Thoracic aorta (tissue), 2 donors: ENCODE measurements at places on chromosomes 4 and X.

DNA sequence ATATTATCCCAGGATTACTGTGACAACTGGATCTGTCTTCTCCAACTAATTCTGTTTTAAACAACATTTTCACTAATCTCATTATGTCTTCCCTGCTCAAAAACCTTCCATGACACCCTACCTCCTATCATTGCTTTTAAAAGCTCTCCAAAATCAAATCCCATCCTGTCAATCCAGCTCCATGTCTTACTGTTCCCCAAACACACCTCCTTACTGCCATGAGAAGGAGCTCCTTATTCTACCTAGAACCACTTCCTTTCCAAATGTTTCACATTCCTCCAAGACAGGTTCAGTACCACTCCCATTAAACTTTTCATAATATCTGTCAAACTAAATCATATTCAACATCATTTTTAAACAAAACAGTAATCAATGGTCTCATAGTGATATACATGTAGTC is 66.9 kb upstream of the WDR17 start:
- DNase-seq = no peak

DNA sequence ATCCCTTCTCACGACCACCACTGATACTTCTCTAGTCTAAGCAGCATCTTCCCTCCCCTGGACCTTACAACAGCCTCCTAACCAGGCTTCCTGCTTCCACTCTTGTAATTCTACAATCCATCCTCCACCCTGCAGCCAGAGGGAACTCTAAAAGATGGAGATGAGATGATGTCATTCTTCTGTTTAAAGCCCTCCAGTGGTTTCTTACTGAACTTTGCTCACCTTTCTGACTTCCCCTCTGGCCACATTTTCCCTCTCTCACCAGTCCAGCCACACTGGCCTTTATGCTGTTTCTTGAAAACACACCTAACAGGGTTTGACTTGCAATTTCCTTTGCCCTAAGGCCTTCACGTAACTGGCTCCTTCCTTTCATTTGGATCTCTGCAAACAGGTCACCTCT is 191.4 kb upstream of the NHS start:
- DNase-seq = no peak

GRCh38 chr4:3311095-3311372 is 18.2 kb downstream of the RGS12 start:
- no peak for DNase-seq

- DNase-seq = no peak
Observed at GRCh38 chrX:9370893-9371292, 94.0 kb upstream of the TBL1X start.

DNA sequence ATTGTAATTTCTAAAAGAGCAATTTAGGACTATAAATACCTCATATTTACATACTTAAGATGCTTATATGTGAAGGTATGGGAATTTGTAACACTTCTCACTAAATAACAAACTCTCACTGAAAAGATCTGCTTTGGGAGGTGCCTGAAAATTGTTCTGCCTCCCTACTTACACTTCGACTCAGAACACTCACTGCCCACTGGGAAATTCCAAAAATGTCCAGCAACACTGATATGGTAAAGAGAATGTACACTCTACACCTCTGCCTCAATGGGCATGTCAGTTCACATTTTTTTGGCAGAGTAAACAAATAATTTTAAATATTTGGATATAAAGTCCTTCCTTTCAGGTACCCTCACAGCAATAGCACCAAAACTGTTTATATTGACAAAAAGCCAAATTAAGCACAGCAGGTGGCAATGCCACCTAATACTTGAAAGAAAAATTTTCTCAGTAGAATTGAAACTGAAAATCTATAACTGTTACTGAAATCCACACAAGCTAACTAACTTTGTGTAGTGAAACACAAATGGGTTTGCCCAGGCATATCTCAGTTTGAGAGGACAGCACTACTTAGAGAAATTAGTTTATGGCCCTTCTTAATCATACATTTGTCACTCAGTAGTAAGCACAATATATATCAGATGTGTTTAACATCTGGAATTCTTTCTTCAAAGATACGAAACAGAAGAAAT is 67.1 kb downstream of the PRDM5 start:
- no peak for DNase-seq

DNA sequence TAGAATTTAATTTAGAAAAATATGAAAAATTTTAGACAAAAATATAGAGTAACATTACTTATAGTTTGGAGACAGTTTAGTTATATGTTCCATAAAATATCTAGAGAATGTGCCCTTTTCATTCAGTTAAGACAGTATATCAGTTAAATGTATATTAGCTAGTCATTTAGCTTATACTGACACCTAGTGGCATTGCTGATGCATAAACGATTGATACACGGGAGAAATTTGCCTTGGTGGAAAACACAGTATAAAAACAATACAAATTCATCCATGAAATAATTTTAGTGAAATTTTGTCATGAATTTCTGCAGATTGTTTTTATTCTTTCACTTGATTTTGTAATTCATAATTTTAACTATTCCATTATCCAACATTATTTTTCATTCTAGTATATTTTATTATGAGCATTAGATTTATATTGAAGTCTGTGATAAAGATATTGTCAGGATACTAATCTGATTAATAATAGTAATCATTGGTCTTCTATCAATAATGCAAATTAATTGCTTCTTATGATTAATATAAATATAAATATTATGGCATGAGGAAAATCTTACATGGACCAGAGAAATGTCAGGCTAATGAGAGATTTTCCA is 219.0 kb downstream of the TLL1 start:
- DNase-seq = no peak
